ENCODE measurements at places on chromosomes 11 and 22.

DNA sequence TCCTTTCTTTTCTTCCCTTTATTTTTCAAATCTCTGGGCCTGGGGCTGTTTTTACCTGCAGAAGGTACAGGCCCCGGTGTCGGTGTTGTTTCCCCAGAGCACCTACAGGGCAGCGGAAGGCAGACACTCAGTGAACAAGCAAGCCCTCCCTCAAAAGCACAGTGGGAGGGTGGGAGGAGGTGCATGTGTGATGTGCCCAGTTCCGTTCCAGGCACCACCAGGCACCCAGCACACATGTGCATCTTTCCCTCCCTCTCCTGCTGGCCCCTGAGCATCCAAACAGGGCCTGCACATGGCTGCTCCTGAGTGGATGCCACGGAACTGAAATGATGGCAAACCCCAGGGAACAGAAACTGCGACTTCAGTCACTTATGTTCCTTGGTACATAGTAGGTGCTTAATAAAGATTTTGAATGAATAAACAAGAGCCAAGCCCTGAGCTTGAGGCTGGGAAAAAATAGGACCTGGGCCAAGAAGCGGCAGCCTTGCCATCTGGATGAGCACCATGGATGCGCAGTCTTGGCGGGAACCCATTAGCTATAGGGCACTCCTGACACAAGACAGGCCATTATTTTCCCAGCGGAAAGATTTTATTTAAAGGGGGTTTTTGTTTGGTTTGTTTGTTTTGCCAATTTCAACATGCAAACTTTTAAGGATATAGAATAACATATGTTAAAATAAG, 47.8 kb downstream of the ARRB1 start:
- no peak for DNase-seq

GRCh38 chr11:46240861-46241260, 36.6 kb upstream of the CREB3L1 start:
- no peak for DNase-seq

DNA sequence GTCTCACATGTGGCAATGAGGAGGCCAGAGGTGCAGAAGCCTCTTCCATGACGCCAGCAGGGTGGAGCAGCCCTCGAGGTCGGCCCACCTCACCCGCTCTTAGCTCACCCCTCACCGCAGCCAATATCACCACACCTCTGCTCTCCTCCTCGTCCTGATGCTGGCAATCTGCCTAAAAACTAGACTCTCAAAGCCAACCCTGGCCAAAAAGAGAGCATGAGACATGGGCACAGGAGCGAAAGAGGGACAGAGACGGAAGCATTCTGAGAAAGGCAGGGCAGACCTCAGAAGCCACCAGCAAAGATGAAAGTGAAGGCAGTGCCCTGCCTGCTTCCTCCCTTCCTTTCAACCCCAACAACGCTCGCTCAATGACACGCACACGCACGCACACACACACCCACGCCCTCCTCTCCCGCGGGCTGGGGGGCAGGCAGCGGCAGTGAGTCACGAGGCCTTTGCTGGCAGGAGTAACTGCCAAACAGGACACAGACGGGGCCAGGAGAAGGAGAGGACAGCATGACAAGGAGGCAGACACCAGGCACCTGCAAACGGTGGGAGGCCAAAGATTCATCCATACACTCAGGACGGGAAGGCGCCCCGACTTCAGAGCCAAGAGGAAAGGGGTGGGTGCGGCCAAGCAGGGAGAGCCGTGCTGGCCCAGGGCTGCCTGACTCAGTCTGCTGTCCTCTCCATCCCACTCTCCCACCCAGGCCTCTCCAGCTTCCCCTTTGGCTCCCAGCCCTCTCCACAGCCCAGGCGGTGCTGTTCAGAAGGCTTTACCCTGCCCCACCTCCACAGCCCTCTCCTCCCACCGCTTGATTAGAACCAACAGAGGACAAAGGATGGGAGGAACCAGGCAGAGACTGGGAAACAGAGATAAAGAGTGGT, 11.4 kb downstream of the IGSF9B start:
- peak; percentile 58 for DNase-seq

GRCh38 chr11:83427943-83428342, 141.8 kb upstream of the CCDC90B start:
- DNase-seq = no peak

DNA sequence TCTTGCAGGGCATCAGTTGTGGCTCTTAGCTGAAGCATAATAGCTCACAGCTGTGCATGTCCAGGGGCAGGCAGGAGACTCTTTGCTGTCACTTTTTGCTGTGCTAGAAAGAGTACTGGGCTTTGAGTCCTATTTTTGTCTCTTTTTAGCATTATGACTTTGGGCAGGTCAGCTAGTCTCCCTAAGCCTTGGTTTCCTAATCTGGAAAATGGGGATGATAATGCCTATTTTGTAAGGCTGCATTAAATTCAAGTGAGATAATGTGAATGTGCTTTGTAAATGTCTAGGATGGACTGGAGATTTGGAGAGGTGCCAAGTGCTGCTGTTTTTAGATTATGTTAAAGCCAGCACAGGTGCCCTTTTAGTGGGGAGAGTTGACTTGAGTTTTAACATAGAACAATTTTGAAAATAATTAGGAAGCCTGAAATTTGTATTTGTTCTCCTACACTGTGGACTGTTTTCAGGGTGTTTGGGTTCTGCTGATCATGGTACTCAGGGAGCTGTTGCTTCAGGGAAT, 19.1 kb downstream of the CABIN1 start:
- DNase-seq = no peak

DNA sequence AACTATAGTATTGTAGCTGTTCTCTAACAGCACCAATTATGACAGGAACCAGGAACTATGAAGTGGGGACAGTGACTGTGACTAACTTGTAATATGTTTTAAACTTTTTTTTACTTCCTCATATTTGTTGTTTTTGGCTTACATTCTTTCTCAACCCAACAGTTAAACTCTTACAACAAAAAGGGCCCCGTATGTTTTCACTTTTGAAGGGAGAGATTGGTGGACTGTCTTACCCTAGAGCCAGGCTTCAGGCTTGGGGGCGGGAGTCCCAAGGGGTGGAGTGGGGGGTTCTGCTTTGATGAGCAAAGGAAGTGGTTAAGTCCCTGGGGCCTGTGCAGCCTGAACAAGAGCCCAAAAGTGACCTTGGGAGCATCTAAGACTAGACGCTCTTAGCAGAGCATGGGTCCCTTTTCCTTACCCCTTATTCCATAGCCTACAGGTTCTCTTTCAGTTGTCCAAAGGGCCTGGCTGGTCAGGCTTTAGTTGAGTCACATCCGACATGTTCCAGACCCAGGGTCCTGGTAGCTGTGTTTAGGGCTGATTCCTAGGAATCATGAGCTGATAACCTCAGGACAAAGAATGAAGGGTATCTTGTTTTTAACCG, 38.8 kb downstream of the STIM1 start:
- no peak for DNase-seq

DNA sequence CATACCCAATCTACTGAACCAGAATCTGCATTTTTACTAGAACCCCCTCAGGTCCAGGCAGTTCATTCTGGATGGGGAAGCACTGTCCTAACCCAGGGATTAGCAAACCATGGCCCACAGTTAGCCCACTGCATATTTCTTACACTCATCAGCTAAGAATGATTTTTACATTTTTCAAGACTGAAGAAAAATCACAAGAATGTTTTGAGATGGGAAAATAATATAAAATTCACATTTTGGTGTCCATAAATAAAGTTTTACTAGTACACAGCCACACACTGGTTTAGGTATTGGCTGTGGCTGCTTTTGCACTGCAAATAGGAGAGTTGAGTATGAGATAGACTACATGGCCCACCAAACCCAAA, 59.4 kb downstream of the PPFIBP2 start:
- DNase-seq = no peak

DNA sequence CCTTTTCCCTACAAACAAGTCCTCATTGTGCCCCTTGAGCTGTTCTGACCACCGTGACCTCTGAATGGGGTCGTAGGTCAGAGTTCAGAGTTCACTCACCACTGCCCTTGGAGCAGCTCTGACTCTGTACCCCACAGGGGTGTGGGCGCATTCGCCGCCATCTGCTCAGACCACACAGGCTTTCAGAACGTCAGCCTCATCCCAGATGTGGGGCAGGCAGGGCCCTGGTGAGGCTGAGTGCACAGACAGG, 14.8 kb upstream of the MUC5B start:
- DNase-seq = no peak

DNA sequence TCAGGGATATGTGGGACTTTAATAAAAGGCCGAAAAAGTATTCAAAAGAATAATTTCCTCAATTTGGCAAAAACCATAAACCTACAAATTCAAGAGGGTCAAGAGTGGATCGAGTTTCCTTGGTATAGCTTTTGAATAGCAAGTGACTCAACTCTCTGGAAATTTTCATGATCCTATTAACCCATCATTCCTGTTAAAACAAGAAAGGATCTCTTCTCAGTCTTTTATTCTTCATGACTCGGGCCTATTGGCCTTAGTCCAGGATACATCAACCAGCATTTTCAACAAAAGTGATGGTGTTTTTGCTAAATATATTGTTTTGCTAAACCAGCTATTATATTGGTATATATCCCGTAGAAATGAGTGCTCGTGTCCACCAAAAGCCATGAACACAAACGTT, 110.3 kb downstream of the ATXN10 start:
- no peak for DNase-seq

DNA sequence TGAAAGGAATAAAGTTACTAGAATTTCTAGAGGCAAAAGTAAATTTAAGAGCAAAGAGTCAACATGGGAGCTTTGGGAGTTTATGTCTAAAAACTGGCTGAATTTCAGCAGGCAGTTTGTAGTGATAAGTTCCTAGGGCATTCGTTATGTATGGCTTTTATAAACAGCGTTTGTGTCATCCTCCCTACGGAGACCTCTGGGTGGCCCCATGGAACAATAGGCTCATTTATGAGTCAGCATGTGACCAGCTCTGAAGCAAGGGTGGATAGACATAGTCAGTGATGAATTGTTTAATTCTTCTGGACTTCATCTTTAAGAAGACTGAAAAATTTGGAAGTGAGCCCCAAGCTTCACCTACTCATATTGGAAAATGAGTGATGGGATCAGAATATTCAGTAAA, 37.1 kb downstream of the SVIP start:
- DNase-seq = peak; percentile 29

GRCh38 chr22:19876941-19877625, 22.4 kb upstream of the GNB1L start:
- DNase-seq = no peak

- no peak for DNase-seq
These were observed 172.5 kb downstream of the MN1 start for GRCh38 chr22:27628891-27629631.

- peak; percentile 45 for DNase-seq
These were observed 30.7 kb downstream of the TOM1 start for GRCh38 chr22:35330258-35330861.

- peak; percentile 17 for DNase-seq
These were observed 62.4 kb upstream of the ZBED5 start for GRCh38 chr11:10920205-10920604.

GRCh38 chr11:118619444-118620197, 12.2 kb downstream of the PHLDB1 start:
- peak; percentile 95 for DNase-seq

- DNase-seq = no peak
These were observed 6.2 kb upstream of the LRFN4 start for GRCh38 chr11:66850588-66851238.

GRCh38 chr11:33987975-33988580, 63.5 kb upstream of the CAPRIN1 start:
- DNase-seq = peak; percentile 85

DNA sequence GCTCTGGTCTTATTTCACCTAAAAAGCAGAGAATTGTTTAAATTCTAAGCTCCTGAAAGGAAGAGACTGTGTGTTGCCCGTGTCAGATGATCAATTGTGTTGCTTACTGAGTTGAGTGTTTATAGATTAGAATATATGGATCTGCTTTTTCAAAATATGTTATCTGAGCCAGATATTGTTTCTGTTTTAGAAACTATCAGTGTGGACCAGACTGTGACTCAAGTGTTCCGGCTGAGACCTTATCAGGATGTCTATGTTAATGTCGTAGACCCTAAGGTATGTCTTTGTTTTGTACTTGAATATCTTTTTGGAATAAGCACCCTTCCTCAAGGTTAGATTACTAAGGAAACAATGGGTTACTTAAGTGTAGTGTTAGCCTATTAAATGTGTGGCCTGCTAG, 11.0 kb downstream of the DEPDC5 start:
- no peak for DNase-seq

GRCh38 chr22:26435327-26436093, 6.5 kb downstream of the ASPHD2 start:
- no peak for DNase-seq

GRCh38 chr11:65445604-65446445, 23.2 kb downstream of the NEAT1 start:
- no peak for DNase-seq

- peak; percentile 75 for DNase-seq
These were observed 82.8 kb downstream of the FLI1 start for GRCh38 chr11:128776424-128777284.

DNA sequence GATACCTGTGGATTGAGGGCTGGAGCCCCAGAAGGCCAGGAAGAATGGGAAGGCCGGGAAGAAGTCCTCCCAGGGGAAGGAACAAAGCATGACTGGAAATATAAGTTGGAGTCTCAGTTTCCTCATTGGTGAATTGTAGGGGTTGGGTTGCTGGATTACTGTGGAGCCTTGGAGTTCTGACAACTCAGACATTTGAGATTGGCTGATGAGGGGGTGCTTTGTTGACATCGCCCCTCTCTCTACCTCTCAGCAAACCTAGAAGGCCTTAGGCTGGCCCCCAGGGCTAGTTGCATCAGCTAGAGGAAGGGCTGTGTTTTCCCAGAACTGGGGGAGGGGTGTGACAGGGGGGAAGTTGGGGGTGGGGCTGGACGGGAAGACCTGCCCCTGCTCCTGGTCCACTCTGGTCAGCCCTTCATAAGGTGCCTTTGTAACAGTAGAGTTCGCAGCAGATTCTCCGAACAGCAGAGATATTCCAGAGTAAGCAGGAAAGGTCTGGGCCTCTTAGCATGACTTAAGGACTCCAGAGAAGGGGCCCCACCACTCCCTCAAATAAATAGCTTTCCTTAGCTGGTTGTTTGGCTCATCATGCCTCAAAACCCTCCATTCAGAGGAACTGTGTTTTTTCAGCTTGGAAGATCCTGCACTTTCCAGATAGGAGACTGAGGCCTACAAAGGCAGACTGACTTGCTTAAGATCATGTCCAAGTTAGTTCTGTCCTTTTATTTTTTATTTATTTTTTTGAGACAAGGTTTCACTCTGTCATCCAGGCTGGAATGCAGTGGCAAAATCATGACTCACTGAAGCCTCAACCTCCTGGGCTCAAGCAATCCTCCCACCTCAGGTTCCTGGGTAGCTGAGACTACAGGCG, 12.5 kb upstream of the THRSP start:
- peak; percentile 71 for DNase-seq

- DNase-seq = no peak
These were observed 5.3 kb upstream of the PRDM11 start for GRCh38 chr11:45141171-45141570.

DNA sequence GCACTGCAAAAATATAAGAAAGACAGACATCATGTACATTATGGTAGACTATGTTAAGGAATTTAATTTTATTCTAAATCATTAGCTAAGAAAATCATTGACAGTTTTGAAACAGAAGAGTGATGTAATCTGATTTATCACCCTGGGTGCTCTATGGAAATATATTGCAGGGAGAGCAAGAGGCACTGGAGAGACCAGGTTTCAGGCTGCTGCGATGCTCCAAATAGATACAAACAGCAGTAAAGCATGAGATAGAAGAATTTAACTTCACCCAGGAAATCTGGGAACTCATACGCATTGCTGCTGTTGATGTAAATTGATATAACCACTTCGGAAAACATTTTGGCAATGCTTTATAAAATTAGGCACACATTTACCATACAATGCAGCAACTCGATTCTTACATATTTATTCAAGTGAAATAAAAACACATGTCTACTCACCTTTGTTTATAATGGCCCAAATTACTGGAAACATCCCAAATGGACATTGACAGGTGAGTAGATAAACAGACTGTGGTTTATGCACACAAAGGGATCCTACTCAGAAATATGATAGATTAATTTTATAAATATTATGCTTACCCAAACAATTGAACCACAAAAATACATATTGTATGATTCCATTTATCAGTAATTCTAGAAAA, 535.1 kb upstream of the CHORDC1 start:
- DNase-seq = no peak
